ENCODE measurements at places on chromosomes 6 and 20.

DNA sequence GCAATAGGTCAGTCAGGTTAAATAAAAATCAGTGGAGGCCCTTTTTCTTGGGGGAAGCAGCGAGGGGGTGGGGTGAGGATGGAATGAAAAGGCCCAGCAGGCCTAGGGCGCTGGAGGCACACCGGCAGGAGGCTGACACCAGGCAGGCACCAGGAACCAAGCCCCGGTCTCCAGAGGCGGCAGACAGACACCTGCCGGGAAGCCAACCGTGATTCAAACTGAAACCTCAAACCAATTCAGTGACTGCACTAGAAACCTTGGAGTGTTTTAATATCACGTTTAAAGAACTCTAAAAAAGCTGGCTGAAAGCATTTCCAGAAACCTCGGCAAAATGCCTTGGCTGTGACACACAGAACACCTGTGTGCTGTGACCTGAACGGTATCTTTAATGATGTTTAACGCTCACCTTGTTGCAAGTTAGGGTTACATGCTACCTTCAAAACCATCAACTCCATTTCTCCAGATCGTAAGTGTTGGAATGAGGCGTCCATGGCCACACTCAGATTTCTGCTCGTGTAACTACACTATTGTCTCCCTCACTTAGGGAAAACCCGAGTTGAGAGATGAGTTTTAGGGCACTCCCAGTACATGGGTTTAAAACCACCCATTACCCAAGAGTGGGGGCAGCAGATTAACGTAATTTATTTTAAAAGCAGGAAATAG, 27.2 kb downstream of the DIDO1 start:
- DNase-seq, result no peak

DNA sequence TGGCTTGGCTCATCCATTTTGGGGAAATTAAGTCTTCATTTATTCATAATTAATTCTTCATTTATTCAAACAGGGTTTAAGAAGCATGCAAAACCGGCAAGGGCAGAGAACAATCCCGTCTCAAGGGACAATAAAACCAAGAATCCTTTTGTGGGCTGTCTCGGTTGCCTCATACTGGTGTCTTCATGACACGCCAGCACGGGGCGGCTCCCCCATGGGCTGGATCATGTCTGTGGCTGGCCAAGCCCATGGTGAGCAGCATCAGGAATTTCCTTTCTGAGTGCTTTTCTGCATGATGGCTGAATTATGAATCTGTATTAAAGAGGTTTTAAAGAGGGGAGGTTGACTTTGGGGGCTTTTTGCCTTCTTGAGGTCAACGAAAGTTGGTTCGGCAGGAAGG, 38.3 kb upstream of the DUSP22 start:
- DNase-seq, result no peak

- no peak for DNase-seq
Measured at GRCh38 chr20:36217226-36217625, 19.1 kb upstream of the AAR2 start.

- no peak for DNase-seq
Measured at GRCh38 chr6:56424542-56425083, 177.2 kb upstream of the COL21A1 start.

Data from stimulated activated CD4-positive, alpha-beta T cell treated with anti-CD3 and anti-CD28 coated beads, Interleukin-15, amount 100 ng/mL, for 48 hours (primary cell).